Activated T-cell treated with anti-CD3 and anti-CD28 coated beads, Interleukin-2, amount 50 U/mL, for 48 hours (primary cell): ENCODE measurements at places on chromosomes 4 and X.

DNA sequence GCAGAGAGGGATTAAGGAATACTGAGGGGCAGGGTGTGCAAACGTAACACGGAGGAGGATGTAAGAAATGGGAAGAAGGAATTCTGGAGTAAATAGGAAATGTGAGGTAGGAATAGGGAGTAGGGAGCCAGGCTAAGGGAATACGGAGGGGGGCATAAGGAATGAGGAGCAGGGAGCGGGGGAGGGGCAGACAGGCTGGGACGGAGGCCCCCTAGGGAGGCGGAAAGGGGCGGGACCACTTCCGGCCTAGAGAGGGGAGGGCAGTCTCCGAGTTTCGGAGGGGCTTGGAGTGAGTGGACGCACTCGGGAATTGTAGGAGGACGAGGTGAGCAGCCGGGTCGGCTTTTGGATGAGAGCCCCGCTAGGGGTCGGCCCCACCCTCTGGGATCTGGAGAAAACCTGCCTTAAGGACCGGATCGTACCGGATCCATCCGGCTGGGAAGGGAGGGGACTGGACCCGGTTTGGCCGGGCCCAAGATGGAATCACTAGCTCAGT lies 612 bp downstream of the MAGED2 start:
- peak; percentile 53 for DNase-seq

DNA sequence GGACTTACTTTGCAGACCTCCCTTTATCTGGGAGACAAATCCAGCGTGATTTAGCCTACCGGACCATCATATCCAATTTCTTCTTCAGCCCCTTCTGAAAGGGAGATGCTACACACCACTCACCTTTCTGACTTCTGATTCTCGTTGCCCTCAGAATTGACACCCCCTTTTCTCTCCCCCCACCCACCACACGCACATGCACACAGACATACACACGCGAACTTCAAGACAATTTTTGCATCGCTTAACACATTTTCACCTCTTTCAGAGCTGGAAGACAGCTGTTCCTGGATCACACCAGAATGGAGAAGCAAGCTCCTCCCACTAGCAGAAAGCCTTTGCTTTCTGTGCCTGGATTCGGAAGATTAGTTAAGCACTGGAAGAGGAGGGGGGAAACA lies 1.0 kb upstream of the SNCA start:
- no peak for DNase-seq

GRCh38 chr4:40152637-40153036 lies 44.2 kb upstream of the RHOH start:
- no peak for DNase-seq

- no peak for DNase-seq
Observed at GRCh38 chrX:55638933-55639332, 15.7 kb downstream of the FOXR2 start.

DNA sequence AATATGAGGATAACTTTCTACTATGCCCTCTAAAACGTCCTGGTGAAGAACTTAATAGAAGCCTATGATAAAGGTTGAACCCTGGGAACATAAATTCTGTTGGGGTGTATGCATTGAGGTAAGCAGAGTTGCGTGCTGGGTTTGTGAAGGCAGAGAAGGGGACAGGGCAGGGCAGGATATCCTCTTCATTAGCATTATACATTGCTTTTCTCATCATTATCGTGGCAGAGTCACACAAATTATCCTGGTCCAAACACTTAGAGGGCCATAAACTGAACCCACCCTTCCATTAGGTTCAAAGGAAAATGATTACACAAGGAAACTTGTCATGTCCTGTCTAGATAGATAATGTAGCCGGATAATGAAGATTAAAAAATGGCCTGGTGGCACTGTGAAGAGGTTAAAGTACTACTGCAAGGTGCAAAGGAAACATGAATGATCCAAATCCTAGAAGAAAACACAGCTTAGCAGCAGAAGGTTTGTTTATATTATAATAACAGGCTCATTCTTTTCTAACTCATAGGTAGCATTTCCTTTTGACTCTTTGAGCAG lies 189.1 kb downstream of the SPCS3 start:
- DNase-seq: no peak

DNA sequence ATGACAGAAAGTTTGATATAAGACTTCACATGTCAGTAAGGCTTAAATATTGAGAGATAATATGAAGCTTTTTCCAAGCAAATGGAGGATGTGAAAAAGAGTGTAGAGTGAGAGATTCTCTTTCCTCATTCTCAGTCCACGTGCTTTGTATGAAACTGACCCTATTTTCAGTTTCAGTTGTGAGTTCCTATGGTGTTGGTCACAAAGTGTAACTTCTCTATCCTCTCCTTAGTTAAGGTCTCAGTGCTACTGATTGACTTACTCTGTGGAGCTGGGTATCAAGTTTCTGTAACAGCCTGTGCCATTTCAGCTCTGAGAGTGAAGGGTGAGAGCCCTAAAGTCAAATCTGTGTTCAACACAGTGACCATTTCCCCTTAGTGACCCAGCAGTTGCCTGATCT lies 277.2 kb downstream of the EPHA5 start:
- no peak for DNase-seq

DNA sequence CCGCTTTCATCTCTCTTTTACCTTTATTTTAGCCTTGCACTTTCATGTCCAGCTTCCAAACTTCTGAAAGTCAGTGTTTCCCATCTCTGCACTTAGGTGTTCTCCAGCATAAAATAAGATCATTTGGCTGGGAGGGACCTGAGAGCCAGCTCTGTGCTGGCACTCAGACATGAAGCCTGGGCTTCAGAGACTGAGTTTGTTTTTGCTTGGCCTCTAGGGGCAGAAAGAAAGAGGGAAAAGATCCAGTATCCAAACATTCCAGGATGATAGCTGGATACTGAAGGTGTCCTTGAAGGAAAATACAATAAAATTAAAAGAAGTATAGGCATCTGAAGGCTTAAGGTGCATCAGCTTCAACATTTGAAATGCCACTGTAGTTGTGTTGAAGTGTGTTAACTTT lies 202.4 kb upstream of the ZIC3 start:
- DNase-seq: no peak

- DNase-seq: no peak
Observed at GRCh38 chr4:38023347-38024205, 63.4 kb downstream of the PTTG2 start.

DNA sequence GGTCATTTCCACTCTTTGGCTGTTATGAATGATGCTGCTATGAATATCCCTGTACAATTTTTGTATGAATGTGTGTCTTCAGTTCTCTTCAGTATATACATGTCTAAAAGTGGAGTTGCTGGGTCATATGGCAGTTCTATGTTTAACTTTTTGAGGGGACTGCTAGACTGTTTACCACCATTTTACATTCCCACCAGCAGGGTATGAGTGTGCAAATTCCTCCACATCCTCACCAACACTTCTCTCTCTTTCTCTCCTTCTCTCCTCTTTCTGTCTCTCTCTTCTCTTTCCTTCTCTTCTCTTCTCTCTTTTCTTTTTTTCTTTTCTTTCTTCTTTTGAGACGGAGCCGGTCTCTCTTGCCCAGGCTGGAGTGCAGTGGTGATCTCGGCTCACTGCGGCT lies 7.8 kb downstream of the WWC2 start:
- no peak for DNase-seq

- no peak for DNase-seq
Observed at GRCh38 chr4:78612398-78613178, 61.0 kb downstream of the ANXA3 start.

GRCh38 chr4:25953740-25954139 lies 39.7 kb downstream of the SMIM20 start:
- no peak for DNase-seq

DNA sequence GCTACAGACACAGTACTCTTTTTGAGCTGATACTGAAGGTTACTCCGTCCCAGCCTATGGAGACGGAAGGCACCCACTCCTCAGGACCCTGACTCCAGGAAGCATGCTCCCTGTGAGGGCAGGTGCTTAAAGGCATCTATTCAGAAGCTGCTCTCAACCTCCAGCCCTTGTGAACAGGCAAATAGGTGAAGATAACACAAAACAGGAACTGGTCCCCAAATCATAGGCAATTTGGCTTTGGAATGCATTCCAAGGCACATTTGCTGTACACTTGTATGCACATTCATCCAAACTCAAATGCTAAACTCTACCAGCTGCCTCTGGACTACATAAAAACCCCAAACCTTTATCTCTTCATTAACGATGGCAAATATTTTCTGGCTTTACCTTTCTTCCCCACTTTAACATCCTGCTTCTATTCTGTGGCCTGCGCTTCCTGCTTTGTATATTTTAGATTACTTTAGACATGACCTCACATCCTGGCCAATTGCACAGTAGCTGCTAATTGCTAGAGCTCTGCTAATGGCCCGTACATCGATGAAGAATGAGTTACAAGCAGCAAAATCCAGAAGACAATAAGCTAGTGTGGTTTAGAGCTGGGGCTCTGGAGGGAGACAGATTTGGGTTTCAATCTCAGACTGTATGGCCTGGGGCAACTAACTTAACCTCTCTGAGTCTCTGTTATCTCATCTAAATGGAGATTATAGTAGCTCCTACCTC lies 3.2 kb downstream of the SEL1L3 start:
- DNase-seq: no peak

- no peak for DNase-seq
Observed at GRCh38 chr4:66252291-66252690, 582.0 kb upstream of the EPHA5 start.

DNA sequence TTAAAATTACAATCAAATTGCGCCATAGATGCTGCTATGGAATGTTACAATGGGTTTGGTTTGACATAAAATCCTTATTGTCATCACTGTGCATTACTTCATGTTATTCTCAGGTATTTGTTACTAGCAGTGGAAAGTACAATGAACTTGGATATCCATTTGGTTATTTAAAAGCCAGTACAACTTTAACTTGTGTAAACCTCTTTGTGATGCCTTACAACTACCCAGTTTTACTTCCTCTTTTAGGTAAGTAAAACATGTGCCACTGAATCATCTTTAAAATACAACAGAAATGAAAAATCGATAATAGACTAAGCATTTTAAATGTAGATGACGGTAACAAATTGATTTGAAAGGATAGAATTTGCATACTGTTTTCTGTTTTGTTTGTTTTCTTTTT lies 35.6 kb downstream of the INTS6L start:
- DNase-seq: no peak

DNA sequence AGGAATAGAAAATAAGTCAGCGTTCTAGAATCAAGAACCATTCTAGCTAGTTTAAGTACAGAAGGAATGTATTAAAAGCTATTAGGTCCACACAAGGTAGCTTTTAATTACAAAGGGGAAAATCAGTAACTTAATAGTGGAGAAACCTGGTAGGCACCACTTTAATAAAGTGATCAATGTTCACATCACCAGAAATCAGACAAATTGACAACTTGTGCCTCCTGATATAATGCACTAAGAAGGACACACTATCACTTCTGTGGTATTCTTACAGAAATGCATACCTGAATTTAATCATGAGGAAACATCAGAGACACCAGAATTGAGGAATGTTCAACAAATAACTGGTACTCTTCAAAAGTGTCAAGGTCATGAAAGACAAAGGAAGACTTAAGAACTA lies 54.9 kb downstream of the NYX start:
- DNase-seq: no peak

DNA sequence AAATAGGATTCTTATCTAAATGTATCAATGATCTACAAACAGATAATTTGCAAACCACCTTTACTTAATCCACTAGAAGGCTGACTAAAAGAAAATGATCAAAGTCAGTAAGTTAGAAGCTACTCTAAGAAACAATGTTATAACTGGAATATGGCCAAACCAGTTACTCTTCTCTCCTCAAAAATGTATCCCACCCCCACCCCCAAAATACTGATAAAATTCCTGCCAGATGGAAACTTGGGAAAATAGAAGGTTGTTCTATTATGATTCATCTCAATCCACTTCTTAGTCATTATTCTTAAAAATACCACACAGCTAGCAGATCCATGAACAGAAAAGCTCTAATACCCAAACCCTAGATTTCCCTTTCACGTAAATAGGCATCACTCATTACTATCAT lies 206.4 kb downstream of the KLHL13 start:
- no peak for DNase-seq

DNA sequence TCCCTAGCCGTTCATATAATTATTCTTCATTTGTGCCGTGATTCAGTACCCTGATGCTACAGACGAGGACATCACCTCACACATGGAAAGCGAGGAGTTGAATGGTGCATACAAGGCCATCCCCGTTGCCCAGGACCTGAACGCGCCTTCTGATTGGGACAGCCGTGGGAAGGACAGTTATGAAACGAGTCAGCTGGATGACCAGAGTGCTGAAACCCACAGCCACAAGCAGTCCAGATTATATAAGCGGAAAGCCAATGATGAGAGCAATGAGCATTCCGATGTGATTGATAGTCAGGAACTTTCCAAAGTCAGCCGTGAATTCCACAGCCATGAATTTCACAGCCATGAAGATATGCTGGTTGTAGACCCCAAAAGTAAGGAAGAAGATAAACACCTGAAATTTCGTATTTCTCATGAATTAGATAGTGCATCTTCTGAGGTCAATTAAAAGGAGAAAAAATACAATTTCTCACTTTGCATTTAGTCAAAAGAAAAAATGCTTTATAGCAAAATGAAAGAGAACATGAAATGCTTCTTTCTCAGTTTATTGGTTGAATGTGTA lies 7.0 kb downstream of the SPP1 start:
- DNase-seq: no peak

GRCh38 chrX:1153940-1154339 lies 58.5 kb downstream of the CRLF2 start:
- no peak for DNase-seq

DNA sequence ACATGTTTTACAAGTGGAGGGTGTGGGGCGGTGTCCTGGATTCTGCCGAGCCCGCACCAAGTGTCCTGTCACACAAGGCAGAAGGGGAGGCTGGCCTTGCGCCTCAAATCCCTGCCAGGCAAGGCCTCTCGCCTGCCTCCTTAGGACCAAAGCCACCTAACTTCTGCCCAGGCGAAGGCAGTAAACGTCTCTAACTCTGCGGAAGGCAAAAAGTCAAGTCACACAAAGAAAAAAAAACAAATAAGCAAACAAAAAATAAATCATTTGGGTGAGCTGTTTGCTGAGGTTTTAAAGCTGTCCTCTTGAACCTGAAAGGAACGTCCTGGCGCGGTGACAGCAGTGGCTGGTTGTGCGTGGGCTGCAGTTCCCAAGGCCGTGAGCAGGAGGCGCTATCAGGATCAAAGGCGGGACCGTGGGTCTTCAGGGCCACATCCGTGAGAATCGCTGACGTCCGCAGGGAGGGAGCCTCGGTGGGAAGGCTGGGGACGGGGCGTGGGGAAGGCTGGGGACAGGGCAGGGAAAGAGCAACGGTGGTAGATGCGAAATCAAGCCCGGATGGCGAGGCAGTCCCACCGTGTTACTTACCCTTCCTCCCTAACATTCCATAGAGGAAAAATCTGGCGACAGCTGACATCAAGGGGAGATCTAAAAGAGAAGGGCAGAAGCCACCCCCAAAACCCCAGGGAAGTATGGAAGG lies 99.1 kb downstream of the TRAPPC11 start:
- DNase-seq: peak; percentile 24

GRCh38 chr4:26441102-26441501 lies 49.2 kb downstream of the CCKAR start:
- no peak for DNase-seq

- no peak for DNase-seq
Observed at GRCh38 chr4:2065106-2065930, 6.2 kb downstream of the NAT8L start.

- DNase-seq: no peak
Observed at GRCh38 chr4:156169011-156169410, 215.3 kb upstream of the CTSO start.
